ENCODE measurements at places on chromosomes 7 and 10.

DNA sequence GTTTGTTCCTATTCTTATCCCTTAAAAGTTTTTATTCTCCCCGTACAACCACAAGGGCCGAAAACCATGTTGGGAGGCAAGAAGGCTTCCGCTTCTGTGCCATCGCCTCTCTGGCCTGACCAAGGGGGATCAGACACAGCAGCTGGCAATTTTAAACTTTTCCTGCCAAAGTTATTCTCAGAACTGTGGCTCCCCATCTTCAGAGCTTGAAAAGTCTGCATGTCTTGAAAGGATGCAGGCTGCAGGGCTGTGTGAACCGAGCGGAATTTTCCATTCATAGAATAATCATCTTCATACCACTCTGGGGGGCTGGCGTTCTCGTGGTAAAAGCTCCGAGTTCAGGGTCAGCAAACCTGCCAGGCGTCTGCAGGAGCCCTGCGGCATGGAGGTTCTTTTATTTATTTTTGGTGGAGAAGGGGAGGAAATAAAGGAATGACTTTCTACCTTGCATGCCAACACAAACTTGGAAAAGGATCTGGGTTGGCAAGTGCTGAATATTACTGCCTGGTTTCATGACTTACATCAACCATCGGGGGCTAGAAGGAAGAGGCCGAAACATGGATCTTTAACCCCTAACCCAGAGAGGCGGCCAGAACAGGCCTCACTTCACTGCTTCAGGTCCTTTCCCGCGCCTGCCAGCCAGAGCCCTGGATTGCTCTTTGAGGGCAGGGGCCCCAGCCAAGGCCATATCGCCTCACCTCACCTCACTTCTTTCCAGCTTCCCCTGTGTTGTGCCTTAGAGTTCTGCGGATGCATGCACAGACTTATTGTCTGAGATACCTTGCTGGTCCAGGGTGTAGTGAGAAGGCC lies 3.0 kb upstream of the NANOS1 start:
- DNase-seq = no peak

DNA sequence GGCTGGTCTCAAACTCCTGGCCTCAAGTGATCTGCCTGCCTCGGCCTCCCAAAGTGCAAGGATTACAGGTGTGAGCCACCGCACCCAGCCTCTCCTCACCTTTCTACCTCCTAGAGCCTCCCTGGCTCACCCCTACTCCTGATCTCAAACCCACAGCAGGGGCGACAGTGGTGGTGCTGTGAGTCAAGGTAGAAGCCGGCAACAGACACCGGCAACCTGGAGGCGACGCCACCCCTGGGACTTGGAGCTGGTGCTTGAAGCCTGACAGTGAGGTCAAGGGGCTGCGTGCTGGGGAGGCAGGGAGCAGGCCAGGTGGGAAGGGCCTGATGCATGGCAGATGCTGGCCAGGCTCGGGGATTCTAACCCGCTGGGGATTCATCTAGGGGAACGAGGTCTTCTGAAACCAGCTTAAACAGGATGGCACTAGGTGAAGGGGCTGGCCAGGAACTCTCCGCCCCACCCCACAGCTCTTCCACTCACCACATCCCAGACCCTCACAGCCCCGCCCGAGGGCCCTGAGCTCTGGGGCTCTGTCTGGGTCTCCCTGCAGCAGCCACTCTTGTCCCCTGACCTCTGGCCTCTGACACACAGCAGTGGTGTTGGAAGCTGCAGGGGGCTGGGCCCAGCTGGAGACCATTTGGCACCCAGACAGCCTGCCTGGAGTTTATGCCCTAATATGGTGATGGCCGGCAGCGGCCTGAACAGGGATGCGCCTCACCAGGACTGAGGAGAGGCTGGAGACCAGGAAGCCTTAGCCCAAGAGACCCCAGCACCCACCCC lies 16.4 kb downstream of the KCNH2 start:
- DNase-seq = no peak

DNA sequence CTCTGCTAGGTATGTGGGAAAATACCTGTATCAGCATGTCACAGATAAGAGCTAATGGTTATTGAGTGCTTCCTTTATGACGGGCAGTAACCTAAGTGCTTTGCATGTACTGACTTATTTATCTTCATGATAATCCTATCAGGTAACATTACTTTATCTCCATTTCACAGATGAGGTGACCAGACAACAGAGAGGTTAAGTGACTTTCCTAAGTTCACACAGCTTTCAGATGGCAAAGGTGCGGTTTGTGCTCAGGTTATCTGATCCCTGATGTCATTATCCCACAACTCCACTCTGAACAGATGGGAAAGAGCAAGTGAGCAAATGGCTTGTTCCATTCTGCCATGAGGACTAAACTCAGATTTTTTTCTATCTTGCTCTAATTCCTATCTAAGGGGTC lies 217.0 kb upstream of the PODXL start:
- DNase-seq = no peak

DNA sequence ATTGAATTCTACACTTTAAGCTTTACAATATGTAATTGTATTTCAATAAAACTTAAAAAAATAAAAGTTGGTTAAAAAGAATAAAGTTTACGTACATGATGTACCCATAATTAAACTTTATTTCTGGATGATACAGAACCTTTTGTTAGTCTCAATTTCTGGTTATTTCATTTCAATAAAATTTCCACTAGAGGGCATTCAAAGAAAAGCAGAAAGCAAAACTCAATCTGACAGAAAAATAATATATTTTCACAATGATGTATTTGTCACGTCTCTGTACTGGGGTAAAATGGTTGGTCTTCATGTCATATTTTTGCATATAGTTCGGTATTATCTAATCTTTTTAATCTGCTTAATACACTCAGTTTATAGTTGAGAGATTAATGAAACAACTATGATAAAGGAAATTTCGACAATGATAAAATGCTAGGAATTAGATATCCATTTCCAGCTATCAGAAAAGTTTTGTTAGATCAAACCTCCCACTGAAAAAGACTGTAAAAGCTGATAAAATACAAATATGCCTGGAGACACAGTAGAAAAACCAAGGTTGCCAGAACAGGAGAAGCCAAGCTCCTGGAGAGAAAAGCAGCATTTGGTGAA lies 27.4 kb downstream of the ASZ1 start:
- no peak for DNase-seq

DNA sequence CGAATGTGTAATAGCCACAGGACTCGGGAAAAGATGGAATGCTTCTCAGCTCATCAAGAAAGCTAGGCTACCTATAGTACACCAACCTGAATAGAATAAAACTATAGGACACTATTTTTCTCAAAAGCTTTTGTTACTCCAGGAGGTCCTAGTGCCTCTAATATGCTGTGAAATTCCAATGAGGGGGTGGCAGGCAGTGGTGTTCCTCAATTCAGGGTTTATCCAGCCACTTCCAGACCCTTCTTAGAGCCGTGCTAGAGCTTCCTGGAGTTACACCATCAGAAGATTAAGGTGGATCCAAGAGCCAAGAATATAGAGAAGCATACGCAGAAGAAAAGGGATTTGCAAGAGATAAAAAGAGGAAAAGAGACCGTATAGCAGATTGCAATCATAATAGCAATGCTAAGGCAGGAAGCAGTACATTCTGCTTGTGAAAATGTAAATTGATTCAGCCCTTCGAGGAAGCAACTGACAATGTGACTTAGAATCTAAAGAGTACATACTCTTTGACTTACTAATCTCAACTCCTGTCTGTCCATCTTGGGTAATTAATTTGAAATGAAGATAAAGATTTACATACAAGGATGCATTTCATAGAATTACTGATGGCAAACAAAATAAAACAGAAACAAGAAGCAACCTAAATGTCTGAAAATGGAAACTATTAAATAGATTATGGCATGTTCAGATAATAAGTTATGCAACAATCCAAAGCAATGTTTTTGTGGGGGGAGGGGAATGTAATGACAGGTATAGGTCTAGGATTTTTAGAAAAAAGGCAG lies 2.1 kb downstream of the ST8SIA6 start:
- no peak for DNase-seq
